NCI-H1092 treated with DMSO at 0.1 percent for 48 hours (cell line): ENCODE measurements at places on chromosomes 3 and 15.
A peak's percentile ranks its signal among the peaks of the same experiment; 100 is the strongest.

- no peak for DNase-seq
These were observed 27.1 kb downstream of the FILIP1L start for GRCh38 chr3:100087198-100087597.

DNA sequence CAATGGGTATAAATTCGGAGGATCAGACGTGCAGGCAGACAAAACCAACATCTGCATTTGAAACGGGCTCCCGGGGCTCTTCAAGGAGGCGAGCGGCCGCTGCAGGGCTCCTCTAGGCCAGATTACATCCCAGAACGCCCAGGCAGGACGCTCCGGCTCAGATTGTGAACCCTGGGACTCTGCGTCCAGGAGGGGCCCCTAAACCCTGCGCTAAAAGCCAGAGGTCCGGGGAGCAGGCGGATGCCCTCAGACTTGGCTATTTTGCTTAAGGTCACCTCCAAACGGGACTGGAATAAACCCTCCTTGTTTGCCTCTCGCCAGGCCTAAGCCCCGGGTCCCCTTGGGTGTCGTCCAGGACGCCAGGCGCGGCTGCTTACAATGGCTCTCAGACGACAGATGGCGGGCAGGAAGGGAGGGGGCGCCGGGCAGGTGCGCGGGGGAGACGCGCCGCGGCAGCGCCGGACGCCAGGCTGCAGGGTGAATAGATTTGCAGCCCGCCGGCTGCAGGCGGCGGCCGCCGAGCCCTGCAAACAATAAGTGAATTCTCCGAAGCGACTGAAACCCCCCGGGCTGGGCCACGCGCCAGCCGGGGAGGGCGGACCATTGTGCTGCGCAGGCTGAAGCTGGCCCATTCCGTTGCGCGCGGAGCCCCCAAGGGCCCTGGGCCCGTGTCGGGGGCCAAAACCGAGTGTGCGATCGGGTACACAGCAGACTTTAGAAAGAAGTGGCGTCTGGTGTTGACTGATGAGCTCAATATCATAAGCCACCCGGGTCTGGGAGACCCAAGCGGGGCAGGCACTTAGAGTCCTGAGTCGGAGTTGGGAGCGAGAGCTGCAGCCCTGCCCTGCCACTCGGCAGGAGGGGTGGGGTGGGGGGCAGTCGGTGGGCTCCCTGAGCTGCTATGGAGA, 32.3 kb upstream of the AMOTL2 start:
- peak; percentile 95 for DNase-seq

DNA sequence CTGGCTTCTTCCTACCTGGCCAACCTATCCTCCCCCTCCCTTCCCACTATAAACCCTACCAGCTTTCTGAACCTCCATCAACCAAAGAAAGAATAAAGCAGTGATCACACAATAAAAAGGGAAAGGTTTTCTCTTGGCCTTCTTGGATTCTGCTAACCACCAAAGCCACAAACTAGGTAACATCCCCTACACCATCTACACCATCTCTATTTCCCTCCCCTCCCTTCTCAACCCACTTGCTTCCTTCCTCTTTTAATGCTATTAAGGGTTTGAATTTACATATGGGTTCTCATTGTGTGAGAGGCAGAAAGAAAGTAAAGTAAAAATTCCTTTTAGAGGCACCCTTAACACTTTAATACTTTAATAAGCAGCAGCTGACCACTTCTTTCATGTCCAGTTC, 25.8 kb upstream of the RSL24D1 start:
- DNase-seq: no peak

DNA sequence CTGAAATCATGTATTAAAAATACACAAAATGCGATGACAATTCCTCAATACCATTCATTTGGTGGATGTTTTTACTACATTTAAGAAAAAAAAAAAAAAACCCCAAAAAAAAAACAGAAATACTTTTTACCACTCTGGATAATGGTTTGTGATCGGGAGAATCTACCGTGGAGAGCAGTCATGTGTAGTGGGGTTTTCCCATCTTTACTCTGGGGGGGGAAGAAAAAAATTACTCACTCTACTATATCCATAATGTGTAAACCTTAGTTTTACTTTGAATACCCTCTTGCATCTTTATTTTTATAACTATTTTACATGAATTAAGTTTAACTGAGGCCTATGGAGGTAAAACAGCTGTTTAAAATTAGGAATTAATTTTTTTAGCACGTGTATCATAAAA, 83.3 kb downstream of the ANKRD28 start:
- DNase-seq: no peak

GRCh38 chr3:148962513-148962912, 28.8 kb upstream of the GYG1 start:
- no peak for DNase-seq

DNA sequence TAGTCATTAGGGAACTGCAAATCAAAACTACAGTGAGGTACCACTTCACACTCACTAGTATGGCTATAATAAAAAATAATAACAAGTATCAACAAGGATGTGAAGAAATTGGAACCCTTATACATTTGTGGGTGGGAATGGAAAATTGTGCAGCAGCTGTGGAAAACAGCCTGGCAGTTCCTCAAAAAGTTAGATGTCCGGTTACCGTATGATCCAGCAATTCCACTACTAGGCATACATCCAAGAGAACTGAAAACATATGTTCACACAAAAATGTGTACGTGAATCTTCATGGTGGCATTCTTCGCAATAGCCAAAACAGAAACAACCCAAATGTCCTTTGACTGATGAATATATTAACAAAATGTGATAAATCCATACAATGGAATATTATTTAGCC, 187.9 kb upstream of the LYSMD4 start:
- DNase-seq: no peak

GRCh38 chr15:59169251-59169708, 37.4 kb upstream of the LDHAL6B start:
- no peak for DNase-seq

- DNase-seq: no peak
These were observed 177.4 kb upstream of the CRBN start for GRCh38 chr3:3356846-3357245.

GRCh38 chr3:192802957-192803899, 75.9 kb upstream of the FGF12 start:
- DNase-seq: peak; percentile 54

DNA sequence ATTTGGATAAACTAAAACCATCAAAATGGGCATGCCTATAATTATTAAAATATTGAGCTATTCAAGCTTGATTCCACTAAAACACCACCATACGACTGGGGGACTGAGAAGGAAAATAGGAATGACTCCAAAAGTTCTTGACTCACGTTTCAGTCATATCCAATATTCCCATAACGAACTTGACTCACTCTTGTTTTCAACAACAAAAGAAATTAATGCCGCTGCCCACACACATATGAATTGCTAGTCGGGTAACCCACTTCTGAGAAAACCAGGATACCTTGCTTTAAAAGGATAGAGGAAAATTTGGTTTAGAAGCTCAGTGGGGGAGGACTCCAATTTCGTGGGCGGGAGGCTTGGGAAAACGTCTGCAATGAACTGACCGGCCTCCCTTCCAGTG, 5.2 kb downstream of the HTR3C start:
- no peak for DNase-seq

DNA sequence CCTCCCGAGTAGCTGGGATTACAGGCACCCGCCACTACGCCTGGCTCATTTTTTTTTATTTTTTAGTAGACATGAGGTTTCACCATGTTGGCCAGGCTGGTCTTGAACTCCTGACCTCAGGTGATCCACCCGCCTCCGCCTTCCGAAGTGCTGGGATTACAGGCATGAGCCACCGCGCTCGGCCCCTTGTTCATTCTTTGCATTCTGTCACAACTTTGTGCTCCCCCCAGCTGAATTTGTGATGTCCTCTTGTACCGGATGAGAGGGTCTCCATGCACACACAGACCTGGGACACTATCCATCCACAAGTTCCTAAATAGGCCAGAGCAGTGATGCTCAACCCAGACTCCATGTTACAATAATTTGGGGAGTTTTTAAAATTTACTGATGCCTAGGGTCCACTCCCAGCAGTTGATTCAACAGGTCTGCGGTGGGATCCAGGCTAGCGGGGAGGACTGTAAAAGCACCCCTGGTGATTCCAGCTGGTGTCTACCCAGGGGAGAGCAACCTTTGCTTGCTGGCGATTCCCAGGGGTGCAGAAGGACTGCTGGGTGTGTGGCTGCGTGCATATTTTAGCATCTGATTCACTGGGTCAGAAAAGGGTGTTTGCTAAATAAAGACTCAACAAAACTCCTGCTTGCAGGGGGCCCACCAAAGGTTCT, 1.0 kb downstream of the RASSF1 start:
- DNase-seq: no peak

DNA sequence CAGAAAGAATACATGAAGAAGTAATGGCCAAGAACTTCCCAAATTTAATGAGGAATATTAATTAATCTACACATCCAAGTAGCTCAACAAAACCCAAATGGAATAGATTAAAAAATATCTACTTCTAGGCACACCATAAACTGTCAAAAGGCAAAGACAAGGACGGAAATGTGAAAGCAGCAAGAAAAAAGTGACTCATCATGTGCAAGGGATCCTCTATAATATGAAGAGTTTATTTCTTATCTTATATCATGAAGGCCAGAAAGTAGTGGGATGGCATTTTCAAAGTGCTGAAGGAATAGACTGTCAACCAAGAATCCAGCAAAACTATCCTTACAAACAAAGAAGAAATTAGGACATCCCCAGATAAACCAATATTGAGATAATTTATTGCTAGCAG, 73.9 kb upstream of the PRICKLE2 start:
- no peak for DNase-seq

DNA sequence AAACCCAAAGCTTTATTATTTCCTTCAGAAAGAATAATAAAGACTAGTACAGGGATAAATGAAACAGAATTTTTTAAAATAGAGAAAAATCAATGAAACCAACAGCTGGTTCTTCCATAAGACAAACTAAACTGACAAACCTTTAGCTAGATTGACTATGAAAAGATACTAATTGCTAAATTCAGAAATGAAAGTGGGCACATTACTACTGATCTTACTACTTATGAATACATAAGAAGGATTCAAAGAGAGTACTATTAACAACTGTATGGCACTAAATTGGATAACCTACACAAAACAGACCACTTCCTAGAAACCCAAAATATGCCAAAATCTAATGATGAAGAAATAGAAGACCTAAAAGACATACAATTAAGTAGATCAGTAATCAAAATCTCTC, 278.2 kb downstream of the ISL2 start:
- DNase-seq: no peak
